ENCODE measurements at places on chromosomes 7 and 10.

DNA sequence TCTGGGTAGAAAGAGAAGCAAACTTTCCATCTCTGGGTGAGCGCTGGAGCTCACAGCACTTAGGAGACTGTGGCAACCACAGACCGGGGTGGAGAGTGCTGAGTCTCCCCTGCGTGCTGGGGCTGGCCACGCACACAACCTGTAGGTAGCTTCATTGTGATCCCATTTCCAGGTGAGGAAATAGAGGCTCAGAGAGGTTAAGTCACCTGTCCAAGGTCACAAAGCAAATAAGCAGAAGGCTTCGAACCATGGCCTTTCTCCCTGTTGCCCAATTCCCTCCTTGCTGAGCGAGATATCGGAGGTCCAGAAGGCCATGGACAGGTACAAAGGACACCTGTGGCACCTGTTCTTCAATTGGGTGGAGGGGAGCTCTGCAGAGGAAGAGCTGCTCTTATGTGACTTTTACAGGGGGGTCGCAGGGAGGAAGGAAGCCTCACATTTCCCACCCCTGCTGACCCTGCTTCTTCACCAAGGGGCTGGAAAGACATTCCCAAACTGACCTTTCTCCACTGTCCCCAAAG is 39.4 kb downstream of the ZCCHC24 start:
- no peak for DNase-seq

DNA sequence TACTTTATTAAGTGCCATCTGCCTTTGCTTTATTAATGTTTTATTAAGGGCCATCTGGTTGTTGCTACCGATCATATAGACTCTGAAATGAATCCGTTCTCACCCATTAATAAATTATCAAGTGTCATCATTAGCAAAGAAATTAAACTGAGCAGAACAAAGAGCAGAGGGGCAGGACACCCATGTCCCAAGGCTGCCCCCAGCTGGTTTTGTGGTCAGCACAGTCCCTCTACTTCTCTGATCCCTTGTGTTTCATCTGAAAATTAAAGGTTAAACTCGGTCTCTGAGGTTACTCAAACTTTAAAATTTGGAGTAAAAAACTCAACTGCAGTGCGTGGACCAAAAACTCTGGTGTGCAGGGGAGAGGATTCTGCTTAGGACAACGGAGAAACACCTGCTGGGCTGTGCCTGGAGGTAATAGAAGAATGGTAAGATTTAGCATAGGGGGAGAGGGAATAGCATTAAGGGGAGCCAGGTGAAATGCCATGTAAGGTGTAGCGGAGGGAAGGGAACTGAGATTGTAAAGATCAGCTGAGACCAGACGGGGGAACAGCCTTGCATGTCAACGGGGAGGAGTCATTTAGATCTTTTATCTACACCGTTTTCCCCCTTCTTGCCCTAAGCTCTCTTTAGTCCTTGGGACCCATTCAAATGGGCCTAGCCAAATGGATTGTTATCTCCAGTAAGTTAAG is 10.8 kb upstream of the GSDME start:
- DNase-seq, result no peak

DNA sequence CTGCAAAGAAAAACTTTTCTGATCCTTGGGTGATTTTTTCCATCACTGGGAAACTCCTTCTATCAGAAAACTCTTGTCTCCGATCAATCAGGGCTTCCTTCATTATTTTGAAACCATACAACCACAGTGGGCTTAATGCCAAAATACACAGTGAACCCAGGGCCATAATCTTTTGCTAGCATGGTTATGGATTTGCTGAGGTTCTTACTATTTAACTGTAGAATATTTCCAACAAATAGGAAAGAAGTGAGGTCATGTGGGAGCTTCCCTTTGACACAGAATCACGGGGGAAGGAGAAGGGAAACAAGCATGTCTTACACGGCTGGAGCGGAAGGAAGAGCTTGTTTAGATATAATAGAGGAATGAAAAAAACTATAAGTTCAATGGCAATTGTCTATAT is 1241.7 kb downstream of the REEP3 start:
- DNase-seq, result no peak

DNA sequence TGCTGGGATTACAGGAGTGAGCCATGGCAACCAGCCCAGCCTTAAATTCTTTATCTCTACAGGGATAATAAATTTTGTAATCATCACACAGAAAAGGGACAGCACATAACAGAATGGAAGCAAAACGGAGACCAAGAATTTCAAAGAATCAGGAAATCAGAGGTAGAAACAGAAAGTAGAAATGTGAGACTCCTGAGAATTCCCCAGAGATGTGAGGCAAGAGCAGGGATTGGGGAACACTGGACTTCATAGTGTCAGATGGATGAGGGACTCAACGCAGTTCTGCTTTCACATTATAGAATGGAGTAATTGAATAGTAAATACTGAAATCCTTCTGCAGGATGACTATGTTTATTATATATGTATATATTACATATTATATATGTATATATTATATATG is 52.5 kb upstream of the MPP7 start:
- no peak for DNase-seq

DNA sequence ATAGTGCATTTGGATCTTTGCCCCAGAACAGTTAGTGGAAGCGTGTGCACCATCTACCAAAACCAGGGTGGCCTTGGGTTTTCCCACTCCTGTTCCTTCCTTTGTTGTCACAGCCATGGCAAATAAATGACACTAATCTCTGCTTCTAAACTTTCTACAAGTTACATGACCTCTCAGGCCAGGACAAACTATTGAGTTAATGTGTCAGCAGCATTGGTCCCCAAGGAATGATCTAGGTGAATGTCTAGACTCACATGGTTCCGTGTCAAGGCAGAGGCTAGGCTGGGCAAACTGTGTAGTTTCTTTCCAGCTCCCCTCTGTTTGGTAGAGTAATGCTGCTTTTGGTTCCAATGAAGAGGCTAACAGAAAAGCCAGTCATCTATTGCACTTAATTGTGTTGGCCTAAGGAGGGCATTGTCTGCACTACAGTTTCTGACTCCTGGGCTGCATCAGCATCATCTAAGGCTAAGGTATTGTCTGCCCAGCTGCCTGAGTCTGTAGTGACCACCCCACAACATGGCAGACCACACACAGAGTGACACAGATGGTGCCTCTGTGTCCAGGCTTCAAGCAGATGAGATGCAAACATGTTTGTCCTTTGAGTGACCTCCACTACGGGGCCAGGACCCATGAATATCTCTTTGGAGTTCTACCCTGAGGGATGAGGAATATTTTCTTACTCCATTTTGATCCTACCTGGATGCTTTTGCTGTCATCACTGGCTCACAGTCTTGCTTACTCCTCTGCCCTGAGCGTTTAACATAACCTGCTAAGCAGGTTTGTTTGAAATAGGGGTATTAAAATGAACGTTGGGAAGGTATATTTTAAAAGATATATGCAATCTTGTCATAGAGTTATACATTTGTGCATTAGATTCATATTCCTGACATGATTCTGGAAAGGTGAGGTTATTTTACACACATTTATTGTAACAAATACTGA is 1.7 kb downstream of the CYP3A4 start:
- DNase-seq, result no peak

GRCh38 chr7:25665903-25666670 is 437.8 kb upstream of the NPVF start:
- DNase-seq, result no peak

- no peak for DNase-seq
Observed at GRCh38 chr10:63260860-63261251, 127.7 kb downstream of the NRBF2 start.

All from upper lobe of left lung (tissue), 6 donors.